ENCODE measurements at places on chromosomes 5 and 9.

DNA sequence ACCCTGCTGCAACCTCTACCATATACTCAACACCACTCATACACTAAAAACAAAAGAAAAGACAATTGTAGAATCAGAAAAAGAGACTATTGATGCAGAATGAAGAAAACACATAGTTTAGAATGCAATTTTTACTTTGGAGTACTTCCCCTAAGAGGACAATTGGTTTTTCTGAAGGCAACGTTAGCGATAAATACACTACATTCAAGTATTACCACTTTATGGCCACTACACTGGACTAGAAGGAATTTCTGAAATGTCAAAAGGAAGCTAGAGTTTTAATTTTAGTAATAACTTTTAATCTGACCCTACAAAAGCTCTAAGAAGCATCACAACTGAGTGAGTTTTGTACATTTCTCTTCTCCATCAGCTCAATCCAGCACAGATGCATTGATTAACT is 24.7 kb downstream of the PUM3 start:
- no peaks in the 10 kb centered on the region for H3K27me3 ChIP-seq
- H3K4me1 ChIP-seq = peaks cover 40% of the 10 kb centered on the region
- no peak for DNase-seq
- peaks cover 33% of the 10 kb centered on the region for H3K36me3 ChIP-seq

- H3K36me3 ChIP-seq = no peaks in the 10 kb centered on the region
- H3K27me3 ChIP-seq = no peaks in the 10 kb centered on the region
- no peak overlapping the region for H3K4me3 ChIP-seq
- no peak overlapping the region for H3K27ac ChIP-seq
- no peak for DNase-seq
Measured at GRCh38 chr5:19701731-19702130, 286.3 kb downstream of the CDH18 start.

DNA sequence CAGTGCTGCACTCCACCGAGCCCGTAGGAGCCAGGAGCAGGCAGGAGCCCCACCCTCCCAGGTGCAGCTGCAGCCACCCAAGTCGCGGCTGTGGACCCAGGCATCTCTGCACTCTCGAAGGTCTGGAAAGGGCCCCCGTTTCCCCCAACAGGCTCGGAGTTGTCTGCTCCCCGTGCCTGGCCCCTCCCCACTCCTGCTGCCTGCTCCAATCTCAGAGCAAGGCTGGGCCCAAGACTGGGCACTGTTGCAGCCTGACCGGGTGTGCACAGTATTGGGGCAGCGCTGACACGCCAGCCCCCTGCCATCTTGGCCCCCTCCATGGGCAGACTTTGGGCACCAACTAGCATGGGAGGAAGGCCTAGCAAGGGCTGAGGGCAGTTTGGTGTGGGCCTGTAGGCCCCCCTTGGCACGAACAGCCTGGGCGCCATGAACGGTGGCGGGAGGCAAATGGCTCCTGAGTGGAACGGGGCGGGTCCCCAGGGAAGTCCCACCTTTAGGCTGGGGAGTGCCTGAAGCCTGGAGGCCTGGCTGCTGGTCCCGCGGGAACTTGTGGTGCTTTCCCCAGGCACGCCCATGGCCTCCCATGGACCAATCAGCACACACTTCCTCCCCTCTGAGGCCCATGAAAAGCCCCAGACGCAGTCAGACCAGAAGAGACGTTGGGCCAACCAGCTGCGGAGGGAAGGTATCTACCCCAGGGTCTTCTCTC is 60.4 kb downstream of the PSAT1 start:
- H3K27me3 ChIP-seq = no peaks in the 10 kb centered on the region
- no peak overlapping the region for H3K4me3 ChIP-seq
- no peaks in the 10 kb centered on the region for H3K36me3 ChIP-seq
- no peaks in the 10 kb centered on the region for H3K4me1 ChIP-seq
- DNase-seq = no peak
- no peak overlapping the region for H3K27ac ChIP-seq

- no peak overlapping the region for H3K27ac ChIP-seq
- H3K36me3 ChIP-seq = no peaks in the 10 kb centered on the region
- H3K27me3 ChIP-seq = no peaks in the 10 kb centered on the region
Measured at GRCh38 chr5:121581588-121581987, 270.1 kb upstream of the FTMT start.

DNA sequence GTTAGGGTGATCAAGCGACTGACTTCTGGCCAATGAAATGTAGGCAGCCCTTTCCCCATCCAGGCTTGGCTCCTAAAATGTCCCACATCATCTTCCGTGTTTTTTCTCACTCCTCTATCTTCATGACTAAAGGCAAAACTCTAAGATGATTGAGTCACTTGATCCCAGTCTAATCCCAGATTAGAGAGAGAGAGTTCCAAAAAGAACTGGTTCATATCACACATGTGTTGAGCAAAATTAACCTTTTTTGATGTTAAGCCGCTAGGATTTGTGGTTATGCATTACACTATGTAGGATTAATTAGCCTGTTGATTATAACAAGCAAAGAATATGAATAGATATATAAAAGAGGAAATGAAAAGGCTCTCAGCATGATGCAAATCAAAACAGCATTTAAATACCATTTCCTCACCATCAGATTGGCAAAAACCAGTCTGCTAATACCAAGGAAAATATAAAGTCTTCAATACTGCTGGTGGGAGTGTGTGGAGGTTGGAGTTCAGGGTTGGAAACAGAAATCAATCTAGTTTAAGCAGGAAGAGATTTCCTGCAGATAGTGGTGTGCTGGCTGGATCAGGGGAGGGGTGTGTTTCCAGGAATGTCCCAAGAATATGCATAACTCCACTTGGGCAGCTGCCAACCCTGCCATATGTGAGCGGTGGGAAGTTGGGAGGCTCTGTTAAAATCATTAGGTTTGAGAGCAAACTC is 187.6 kb upstream of the S1PR3 start:
- no peaks in the 10 kb centered on the region for H3K36me3 ChIP-seq
- DNase-seq = no peak
- H3K27ac ChIP-seq = no peak overlapping the region
- no peak overlapping the region for H3K4me3 ChIP-seq
- peaks cover 20% of the 10 kb centered on the region for H3K4me1 ChIP-seq

DNA sequence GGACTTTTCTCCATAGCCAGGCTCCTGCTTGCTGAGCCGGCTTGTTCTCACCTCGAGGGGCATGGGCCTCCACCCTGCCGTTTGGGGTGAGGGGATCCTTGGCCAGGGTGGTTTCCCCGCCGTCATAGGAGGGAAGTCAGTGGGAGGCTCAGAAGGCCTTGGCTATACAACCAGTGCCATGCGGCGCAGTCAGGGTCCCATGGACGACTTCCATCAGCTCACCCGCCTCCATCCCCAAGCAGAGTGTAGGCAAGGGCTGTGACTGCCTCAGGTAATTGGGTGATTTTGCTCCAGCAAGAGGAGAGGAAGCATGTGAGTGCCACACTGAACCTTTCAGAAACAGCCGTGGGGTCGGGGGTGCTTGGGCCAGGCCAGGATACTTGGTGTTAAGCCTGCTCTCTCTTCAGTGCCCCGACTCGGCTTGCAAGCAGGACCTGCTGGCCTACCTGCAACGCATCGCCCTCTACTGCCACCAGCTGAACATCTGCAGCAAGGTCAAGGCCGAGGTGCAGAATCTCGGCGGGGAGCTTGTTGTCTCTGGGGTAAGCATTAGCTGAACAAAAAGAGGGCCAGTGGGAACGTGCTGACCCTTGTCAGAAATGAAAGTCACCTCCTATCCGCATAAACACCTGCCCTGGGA is 57.2 kb upstream of the LRRTM2 start:
- peaks cover 57% of the 10 kb centered on the region for H3K36me3 ChIP-seq
- H3K4me1 ChIP-seq = no peaks in the 10 kb centered on the region
- H3K27ac ChIP-seq = no peak overlapping the region
- no peaks in the 10 kb centered on the region for H3K27me3 ChIP-seq
- no peak overlapping the region for H3K4me3 ChIP-seq

DNA sequence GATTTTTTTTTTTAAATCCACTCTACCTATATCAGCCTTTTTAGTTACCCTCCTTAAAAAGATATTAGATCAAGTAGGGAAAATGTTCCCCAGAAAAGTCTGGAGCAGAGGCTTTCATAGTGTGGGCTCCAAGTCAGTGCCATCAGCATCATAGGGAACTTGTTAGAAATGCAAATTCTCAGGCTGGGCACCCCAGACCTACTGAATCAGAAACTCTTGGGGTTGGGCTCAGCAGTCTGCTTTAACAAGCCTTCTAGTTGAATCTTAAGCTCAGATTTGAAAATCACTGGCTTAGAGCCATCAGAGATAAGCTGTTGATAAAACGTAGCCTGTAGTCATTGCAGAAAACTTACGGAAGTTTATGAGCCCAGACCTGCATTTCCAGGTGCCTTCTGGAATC is 140.1 kb downstream of the TMEM38B start:
- H3K36me3 ChIP-seq = no peaks in the 10 kb centered on the region
- DNase-seq = no peak
- no peaks in the 10 kb centered on the region for H3K27me3 ChIP-seq

GRCh38 chr5:161546470-161547301 is at the start of gene GABRB2:
TSS of gene GABRB2 (minus strand) at chr5:161546725. CDS start at chr5:161546643, 82 bp downstream.
- peaks cover 20% of the 10 kb centered on the region for H3K27me3 ChIP-seq
- H3K27ac ChIP-seq = no peak within 1 kb of the TSS
- peak within 1 kb of the TSS; percentile 58 for H3K4me3 ChIP-seq
- H3K36me3 ChIP-seq = no peaks in the 10 kb centered on the region
- no peaks in the 10 kb centered on the region for H3K4me1 ChIP-seq

- no peak for DNase-seq
- H3K27ac ChIP-seq = peak overlapping the region; percentile 81
- no peaks in the 10 kb centered on the region for H3K36me3 ChIP-seq
- H3K4me3 ChIP-seq = no peak overlapping the region
- H3K4me1 ChIP-seq = peaks cover 66% of the 10 kb centered on the region
Measured at GRCh38 chr5:78591972-78592700, 56.4 kb downstream of the LHFPL2 start.

DNA sequence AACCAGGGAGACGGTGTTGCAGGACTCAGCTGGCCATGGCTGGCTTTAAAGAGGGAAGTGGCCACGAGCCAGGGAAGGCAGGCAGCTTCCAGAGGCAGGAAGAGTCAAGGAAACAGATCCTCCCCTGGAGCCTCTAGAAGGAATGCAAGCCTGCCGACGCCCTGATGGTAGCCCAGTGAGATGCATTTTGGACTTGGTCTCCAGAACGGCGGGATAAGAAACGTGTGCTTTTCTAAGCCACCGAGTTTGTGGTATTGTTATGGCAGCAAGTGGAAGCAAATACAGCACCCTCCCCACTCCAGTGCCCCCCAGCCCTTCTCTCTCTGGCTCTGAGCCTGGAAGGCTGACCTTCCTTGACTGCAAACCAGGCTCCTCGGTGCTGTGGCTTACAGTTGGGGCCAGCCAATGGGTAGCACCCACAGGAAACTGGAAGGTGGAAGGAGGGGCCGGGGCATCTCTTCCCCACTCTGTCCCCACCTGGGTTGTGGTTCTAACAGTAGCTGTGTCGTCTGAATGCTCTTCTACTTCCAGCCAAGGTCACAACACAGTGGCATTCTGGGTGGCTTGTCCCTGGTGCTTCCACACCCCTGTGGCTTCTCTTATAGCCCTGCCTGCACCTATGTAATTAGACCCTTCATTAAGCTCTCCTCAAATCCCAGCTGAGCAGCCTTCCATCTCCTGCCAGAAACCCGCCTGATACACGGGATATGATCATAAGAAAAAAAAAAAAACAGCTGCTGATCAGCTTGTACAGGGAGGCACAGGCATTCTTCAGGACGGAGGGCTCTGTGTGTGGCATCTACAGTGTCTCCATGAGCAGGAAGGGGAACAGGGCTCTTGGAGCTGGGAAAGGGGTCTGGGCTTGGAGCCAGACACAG is 29.9 kb upstream of the UNC5A start:
- no peak for DNase-seq
- H3K4me3 ChIP-seq = no peak overlapping the region
- peaks cover 18% of the 10 kb centered on the region for H3K27me3 ChIP-seq
- no peak overlapping the region for H3K27ac ChIP-seq
- no peaks in the 10 kb centered on the region for H3K36me3 ChIP-seq

DNA sequence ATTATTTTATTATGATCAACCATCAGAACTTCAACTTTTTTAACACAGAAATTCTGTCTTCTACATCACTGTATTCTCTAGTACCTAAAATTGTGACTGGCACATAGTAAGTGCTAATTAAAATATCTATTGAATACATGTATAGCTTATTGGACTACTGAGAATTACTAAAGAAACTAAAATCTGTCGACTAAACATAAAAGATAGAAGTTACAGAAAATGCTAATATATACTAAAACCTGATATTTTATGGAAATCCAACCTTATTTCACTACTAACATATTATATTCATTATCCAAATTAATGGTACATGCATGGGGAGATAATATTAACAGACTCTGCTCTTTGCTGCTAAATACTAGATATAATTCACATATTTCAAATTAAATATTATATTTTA is 153.6 kb downstream of the DTWD2 start:
- no peak overlapping the region for H3K27ac ChIP-seq
- no peak overlapping the region for H3K4me3 ChIP-seq
- no peaks in the 10 kb centered on the region for H3K4me1 ChIP-seq
- H3K27me3 ChIP-seq = no peaks in the 10 kb centered on the region

DNA sequence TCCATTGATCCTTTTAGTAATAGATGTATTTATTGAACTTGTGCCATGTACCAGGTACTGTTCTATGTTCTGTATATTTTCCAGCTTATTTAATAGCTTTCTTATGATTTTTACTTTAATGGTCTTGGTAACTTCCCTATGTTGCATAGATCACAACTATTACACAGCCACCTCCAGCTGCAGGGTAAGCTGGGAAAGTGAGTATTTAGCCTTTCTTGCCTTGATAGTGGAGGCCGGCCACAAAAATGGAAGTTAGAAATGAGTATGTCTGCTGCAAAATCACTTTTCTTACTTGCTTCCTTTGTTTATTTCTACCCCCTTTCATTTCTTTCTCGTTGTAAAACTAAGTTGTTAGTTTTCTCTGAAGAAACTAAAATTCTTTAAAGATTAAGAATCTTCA is 43.1 kb upstream of the ANKDD1B start:
- no peak overlapping the region for H3K4me3 ChIP-seq
- peaks cover 26% of the 10 kb centered on the region for H3K4me1 ChIP-seq
- no peak for DNase-seq
- peak overlapping the region; percentile 69 for H3K27ac ChIP-seq
- no peaks in the 10 kb centered on the region for H3K36me3 ChIP-seq

DNA sequence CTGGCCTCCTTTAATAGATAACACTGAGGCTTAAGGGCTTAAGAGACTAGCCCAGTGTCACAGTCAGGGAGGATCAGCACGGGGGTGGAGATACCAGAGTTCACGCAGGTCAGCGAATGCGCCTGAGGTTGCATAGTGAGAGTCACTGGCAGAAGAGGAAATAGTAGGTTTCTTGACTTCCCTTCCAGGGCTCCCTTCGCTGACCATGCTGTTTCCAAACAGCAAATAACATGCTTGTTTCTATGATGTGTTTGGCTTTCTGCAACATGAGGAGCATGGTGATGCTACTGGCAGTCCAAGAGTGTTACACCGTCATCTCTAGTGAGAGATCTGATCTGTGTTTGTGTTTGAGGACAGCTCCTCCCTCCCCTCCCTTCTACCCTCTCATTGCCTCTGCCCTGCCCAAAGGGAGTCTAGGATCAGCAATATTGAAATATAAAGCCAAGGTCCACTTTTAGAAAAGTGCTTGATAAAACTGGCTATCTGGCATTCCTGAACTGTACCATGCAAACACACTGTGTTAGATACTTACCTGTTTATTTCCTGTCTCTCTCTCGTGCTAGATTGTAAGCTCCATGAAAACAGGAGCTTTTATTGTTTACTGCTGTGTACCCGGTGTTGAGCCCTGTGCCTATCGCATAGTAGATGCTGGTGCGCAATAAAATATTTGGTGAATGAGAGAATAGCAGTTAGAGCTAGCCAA is 12.3 kb downstream of the TLE4 start:
- peaks cover 16% of the 10 kb centered on the region for H3K4me1 ChIP-seq
- H3K27ac ChIP-seq = no peak overlapping the region
- H3K27me3 ChIP-seq = no peaks in the 10 kb centered on the region

- H3K4me3 ChIP-seq = no peak overlapping the region
- no peak for DNase-seq
- H3K27ac ChIP-seq = no peak overlapping the region
- no peaks in the 10 kb centered on the region for H3K4me1 ChIP-seq
- H3K27me3 ChIP-seq = 0 out of 2 replicates have a peak, but pooled peaks cover 4% of the 10 kb centered on the region
Measured at GRCh38 chr9:27668280-27668679, 95.0 kb upstream of the C9orf72 start.
